Activated T-cell treated with anti-CD3 and anti-CD28 coated beads for 1 hour (primary cell): ENCODE measurements at places on chromosomes 11 and 22.

GRCh38 chr11:30446520-30446919 is 123.6 kb downstream of the ARL14EP start:
- DNase-seq: no peak

- no peak for DNase-seq
Measured at GRCh38 chr22:49263101-49263500, 564.6 kb downstream of the BRD1 start.

DNA sequence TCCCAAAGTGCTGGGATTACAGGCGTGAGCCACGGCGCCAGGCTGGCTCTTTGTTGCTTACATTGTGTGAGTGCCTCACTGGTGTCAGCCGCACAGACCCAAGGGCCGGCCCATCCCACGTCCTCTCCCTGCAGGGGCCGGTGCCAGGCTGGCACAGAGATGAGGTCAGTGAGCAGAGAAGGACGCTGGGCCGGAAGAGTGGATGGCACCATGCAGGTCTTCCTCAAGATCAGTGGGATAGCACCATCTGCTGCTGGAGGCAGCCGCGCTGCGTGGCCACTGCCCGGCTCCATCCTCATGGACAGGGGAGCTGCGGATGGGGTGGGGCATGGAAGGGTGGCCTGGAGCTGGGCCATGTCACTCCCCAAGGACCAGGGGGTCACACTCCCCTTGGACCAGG is 22.0 kb upstream of the FGF4 start:
- no peak for DNase-seq

DNA sequence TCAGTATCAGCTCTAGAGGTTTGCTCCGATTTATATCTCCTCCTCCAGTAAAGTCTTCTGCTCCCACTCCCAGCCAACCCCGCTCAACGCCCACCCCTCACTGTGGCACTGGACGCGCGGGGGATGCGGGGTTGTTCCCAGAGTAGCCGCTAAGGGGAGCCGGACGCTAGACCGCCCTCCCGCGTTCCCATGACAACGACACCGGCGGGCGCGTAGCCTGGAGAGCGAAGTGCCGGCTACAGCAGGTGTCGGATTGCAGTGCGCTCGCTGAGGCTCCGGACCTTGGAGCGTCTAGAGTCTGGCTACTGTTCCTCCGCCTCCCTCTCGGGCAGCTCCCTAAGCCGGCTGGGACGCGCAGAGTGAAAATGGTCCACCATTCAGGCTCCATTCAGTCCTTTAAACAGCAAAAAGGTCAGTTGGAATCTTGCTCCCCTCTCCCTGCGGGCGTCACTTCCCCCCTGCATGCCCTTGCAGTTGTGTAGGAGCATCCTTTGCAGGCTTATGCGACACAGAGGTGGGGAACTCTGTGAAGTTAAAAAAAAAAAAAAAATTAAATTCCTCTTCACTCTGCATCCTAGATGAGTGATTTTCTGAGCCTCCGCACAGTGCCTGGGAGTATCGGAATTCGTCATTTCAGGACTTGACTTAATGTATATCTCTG is at the start of gene ANO3:
ANO3 (plus strand) TSS at position 220 of the 661 bp plus-strand sequence; CDS start at position 366, 146 bp downstream.
- DNase-seq: no peak

DNA sequence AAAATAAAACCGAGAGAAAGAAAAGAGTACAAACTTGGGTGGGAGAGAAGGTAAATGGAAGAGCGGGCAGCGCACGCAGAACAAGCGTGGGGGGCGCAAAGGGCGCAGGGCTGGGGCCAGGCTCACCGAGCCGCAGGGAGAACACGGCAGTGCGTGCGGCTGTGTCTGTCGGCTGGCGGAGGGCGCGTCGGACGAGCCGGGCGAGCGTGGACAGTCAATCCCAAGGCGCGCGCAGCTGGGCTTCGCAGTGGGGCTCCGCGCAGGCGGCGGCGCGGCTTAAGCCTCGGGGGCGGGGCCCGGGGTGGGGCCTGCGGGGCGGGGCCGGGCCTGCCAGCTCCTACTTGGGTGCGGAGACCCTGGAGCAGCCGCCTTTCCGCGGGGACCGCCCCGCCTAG is at the start of gene UCP2:
UCP2 (minus strand) TSS at position 249 of the 395 bp plus-strand sequence. CDS start 4,465 bp downstream, outside the sequence.
- peak; percentile 76 for DNase-seq

GRCh38 chr11:59666969-59667368 is 1.9 kb downstream of the PATL1 start:
- DNase-seq: no peak

- DNase-seq: no peak
Measured at GRCh38 chr11:114057147-114057546, 2.4 kb upstream of the ZBTB16 start.

DNA sequence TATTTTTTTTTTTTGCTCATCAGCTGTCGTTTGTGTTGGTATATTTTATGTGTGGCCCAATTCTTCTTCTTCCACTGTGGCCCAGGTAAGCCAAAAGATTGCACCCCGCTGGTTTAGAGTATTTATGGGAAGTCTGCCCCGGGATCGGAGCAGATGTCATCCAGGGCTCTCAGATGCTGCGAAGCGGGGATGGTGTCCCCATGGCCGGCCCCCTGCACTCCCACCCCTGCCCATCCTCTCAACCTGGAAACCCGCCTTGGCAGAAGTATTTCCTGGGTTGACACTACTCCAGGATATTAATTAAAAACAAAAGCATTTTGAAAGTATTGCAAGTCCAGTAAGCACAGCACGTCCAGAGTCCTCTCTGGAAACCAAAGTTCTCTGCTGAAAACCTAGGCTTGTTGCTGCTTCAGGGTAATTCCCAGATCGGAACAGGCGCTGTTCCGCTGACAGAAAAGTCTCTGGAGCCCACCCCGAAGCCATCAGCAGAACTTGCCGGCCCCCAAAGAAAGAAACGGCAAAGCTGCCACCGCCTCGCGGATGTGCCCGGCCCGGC is 833 bp downstream of the SCUBE2 start:
- DNase-seq: no peak

- DNase-seq: no peak
Measured at GRCh38 chr22:38874529-38875222, 2.7 kb upstream of the CBX6 start.

- DNase-seq: no peak
Measured at GRCh38 chr11:22416462-22416861, 78.3 kb downstream of the SLC17A6 start.

GRCh38 chr22:17314487-17314886 is 54.8 kb upstream of the CECR2 start:
- DNase-seq: no peak

GRCh38 chr11:70623906-70624597 is 225.7 kb downstream of the CTTN start:
- DNase-seq: no peak

DNA sequence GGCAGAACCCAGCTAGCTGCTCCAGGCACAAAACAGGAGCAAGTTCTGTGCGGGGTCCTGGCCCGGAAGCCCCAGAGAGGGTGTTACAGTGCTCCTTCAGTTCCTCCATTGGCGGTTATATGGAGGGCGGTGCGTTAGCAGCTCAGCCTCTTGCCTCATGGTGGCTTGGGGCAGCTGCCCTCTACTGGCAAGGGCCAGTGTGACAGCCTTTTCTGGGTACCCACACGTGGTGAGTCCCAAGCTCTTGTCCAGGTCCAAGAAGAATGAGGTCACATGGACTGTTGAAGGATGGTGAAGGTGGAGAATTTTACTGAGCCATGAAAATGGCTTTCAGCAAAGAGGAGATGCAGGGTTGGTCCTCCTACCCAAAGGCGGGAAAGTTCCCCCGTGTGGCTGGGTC is 100.5 kb downstream of the WT1 start:
- no peak for DNase-seq

DNA sequence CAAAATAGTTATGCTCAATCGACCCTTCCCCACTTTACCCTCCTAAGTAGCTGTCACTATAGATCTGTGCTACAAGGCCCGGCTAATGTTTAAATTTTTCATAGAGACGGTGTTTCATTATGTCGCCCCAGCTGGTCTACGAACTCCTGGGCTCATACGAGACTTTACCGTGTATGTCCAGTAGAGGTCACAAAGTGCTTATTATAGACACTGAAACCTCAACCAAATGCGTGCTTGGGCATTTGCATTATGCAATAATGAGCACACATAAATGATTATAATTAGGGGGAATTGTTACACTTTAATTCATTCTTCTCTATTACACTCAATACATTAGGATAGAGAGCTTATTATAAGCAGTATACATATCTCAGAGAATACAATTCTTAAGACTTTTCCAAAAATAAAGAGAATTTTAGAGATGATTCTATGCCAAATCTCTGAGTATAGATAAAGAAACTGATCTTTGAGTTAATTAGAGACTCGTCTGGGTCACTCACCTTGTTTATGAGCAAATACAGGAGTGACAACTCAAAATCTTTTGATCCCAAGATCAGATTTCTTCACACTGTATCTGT is 12.5 kb upstream of the MRPL16 start:
- no peak for DNase-seq

- no peak for DNase-seq
Measured at GRCh38 chr22:40965936-40966725, 15.0 kb downstream of the RBX1 start.

DNA sequence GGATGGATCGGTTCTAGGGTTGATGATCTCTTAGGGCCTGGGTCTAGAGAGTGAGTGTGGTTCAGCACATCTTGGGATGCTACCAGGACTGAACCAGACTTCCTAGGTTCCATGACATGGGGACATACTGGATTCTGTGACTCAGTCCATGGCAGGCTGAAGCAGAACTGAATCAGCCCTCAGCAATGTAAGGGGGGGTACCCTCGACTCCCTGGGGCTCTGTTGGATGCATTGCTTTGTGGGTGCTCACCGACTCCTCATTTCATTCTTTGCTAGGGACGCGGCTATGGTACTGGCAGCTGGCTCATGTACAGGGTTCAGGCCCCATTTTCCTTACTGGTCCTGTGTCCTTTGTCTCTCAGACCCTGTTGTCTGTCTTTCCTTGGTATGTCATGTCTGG is 733 bp upstream of the GRAMD1B start:
- DNase-seq: no peak

DNA sequence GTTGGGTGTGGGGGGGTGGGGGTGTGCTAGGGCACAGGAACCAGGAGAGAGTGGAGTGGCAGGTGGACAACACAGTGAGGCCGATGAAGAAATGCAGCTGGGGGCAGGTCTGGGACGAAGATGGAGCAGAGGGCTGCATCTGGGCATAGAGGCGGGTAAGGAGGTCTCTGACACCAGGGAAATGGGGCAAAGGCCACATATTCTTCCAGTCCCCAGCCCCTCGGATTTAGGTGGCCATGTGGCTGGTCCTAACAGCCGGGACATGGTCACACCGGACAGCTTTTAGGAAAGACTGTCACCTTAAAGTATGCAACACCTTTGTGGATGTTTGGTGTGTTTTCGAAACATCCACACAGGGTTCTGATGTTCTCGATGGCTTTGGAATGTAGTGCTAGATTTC is 5.0 kb upstream of the PARVG start:
- DNase-seq: no peak

GRCh38 chr11:126123686-126124085 is 61.0 kb upstream of the CDON start:
- DNase-seq: no peak

DNA sequence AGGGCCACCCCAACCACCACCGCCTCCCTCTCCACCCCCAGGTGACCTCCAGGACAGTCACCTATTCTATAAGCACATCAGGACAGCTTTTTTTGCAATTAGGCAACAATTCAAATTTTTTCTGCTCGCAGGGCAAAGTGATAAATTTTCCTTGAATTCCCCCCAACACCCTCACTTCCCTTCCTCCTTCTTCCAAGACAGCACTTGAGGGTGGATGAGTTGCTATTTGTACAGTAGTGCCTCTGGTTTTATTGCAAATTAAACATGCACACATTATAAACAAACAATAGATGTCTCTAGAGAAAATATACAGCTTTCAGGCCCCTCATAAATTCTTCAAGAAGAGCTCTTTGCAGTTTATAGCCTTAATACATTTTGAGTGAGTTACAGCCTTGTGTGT is 80.9 kb upstream of the USP47 start:
- DNase-seq: no peak

DNA sequence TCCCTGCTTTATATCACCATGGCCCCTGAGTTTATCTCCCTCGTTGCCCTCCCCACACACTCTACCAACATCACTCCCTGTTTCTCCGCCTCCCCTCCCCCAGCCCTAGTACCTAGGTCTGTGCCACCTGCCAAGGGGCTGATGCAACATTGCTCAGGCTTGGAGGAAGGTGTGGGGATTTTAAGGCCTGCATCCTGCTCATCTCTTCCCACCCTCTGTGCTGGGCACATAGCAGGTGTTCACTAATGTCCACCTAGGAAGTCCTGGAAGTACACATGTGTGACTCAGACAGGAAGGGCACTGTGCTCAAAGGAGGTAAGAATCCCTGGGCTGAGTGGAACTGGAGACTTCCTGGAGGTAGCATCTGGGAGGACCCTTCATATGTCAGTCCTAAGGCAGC is 37.0 kb downstream of the PDE2A start:
- no peak for DNase-seq

DNA sequence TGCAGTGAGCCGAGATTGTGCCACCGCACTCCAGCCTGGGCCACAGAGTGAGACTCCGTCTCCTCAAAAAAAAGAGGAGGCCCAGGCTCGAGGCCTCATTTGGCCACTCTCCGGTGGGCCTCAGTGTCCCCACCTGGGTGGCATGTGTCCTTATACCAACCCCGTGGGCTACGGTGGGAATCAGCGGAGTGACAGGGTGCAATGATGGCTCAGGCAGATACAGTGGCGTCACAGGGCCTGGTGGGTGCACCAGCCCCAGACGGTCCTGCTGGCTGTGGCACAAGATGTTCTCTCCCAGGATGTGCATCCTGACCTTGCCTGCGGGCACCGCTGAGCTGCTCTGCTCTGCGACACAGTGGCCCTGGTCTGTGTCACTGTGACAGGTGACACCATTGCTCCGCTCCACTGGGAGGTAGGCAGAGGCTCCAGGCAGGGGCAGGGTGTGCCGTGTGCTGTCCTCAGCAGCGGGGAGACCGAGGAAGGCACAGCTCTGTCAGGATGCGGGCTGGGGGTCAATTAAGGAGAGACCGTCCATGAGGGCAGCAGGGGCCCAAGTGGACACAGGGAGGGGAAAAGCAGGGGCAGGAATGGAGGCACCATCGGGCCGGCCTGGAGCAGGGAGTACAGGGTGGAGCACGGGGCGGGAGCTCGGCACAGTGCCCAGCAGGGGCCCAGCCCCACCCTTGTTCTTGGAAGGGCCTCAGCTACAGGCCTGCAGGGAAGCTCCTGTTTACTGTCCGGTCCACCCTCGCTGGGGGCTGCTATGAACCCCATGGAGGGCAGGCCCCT is 21.7 kb upstream of the TH start:
- DNase-seq: no peak

DNA sequence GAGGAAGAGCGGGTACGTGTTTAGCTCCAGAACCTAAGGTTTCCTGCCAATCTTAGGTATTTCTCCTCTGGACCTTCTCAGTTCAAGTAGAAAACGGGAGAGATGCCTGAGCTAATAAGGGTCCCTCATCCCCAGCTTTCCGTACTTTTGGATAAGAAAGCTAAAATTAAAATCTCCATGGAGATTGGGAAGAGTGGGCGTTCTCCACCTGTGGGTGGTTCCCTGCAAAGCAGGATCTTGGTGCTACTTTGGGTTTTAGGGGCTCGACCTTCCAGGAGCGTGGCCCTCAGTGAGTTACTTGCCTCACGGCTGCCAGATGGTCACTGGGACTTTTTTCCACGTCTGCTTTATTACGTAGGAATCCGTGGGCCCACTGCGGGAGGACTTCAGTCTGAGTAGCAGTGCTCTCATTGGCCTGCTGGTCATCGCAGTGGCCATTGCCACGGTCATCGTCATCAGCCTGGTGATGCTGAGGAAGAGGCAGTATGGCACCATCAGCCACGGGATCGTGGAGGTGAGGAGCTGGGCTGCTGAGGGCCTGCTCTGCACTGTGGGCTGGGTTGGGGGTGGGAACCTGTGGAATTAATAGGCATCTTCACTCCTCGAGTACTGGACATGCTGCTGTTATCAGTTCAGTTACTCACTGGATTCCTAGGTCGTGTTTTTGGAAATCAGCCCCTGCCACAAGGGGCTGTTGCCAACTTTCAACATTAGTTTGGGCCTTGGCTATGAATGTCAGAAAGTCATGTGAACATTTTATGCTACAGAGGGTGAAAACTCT is 17.8 kb upstream of the ST14 start:
- no peak for DNase-seq
